ENCODE measurements at places on chromosomes 11 and 22.
A peak's percentile ranks its signal among the peaks of the same experiment; 100 is the strongest.

DNA sequence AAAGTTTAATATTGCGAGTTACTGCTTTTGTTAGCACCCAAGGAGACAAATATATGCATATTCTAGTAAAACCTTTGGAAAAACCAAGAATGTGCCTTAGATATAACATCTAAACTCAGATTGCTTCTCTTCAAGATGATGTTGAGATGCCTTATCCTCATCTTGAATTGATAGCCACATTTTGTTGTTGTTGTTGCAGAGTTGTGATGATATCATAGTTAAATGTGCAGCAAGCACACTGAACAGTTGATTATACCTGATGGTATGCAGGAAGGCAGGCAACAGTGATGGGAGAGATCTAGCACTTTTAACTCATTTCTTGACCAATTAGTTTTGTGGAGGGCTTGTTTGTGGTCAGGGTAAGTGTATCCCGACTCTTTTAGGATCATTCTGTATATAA lies 48.0 kb downstream of the KDM2A start:
- no peak for DNase-seq

DNA sequence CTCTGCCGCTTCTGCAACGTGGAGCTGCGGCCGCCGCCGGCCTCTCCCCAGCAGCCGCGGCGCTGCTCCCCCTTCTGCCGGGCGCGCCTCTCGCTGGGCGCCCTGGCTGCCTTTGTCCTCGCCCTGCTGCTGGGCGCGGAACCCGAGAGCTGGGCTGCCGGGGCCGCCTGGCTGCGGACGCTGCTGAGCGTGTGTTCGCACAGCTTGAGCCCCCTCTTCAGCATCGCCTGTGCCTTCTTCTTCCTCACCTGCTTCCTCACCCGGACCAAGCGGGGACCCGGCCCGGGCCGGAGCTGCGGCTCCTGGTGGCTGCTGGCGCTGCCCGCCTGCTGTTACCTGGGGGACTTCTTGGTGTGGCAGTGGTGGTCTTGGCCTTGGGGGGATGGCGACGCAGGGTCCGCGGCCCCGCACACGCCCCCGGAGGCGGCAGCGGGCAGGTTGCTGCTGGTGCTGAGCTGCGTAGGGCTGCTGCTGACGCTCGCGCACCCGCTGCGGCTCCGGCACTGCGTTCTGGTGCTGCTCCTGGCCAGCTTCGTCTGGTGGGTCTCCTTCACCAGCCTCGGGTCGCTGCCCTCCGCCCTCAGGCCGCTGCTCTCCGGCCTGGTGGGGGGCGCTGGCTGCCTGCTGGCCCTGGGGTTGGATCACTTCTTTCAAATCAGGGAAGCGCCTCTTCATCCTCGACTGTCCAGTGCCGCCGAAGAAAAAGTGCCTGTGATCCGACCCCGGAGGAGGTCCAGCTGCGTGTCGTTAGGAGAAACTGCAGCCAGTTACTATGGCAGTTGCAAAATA lies 816 bp downstream of the PDE3B start:
- peak; percentile 53 for DNase-seq

DNA sequence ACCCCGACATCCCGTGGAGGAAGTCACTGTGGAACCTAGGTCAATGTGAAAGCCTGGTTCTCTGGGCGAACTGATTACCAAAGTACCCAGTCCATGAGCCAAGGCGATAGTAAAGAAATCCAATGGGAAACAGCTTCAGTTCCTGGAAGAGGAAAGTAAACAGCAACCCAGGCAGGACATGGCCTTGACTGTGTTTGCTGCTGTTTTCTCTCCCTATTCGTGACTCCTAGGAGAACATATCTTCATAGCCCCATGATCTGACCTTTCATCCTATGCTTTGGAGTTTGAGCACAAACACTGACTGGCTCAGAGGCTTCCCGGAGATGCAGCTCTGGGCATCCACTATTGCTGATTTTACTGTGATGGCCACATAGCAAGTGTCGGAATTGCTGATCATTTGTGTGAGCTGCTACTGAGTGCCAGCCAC lies 45.1 kb downstream of the LRFN4 start:
- DNase-seq, result no peak

GRCh38 chr11:116055064-116055463 lies 550.8 kb upstream of the CADM1 start:
- no peak for DNase-seq

DNA sequence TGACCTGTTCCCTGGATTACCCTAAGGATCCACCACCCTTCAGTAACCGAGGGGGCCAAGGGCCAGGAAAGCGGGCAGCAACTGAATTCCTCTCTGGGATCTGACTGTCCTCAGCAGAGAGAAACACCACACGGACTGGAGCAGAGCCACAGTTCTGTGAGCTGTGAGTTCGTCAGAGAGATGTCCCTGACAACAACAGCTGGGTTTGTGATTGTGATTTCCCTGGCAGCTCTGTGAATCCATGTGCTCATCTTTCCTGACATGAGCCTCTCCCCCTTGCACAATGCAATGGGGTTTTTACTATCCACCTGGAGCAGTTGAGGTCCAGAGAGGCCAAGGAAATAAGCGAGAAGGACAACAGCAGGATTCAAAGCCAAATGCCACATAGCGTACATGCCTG lies 69.4 kb upstream of the AMPD3 start:
- DNase-seq, result no peak

DNA sequence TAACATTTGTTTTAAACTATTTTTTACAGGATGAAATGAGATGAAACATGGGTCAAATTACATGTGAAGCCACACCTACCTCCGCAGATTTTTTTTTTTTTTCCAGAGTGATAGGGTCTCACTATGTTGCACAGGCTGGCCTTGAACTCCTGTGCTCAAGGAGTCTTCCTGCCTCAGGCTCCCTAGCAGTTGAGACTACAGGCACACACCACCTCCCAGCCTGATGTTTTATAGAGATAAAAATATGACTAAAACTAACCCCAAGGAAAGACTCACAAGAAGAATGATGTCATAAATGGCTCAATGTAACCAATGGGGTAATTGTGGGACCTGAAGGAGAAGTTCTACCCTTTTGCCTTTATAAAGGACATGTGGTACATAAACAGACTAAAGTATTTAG lies 52.3 kb upstream of the SOX6 start:
- no peak for DNase-seq

- DNase-seq, result no peak
Observed at GRCh38 chr11:37630866-37631265, 1032.8 kb upstream of the RAG2 start.

GRCh38 chr11:119319700-119320239 lies 2.8 kb upstream of the MCAM start:
- no peak for DNase-seq

GRCh38 chr11:73106347-73106746 lies 35.8 kb downstream of the FCHSD2 start:
- no peak for DNase-seq

GRCh38 chr11:44680982-44681597 lies 45.7 kb upstream of the TSPAN18 start:
- DNase-seq, result peak; percentile 47

GRCh38 chr11:123576082-123576481 lies 78.3 kb downstream of the SCN3B start:
- no peak for DNase-seq

DNA sequence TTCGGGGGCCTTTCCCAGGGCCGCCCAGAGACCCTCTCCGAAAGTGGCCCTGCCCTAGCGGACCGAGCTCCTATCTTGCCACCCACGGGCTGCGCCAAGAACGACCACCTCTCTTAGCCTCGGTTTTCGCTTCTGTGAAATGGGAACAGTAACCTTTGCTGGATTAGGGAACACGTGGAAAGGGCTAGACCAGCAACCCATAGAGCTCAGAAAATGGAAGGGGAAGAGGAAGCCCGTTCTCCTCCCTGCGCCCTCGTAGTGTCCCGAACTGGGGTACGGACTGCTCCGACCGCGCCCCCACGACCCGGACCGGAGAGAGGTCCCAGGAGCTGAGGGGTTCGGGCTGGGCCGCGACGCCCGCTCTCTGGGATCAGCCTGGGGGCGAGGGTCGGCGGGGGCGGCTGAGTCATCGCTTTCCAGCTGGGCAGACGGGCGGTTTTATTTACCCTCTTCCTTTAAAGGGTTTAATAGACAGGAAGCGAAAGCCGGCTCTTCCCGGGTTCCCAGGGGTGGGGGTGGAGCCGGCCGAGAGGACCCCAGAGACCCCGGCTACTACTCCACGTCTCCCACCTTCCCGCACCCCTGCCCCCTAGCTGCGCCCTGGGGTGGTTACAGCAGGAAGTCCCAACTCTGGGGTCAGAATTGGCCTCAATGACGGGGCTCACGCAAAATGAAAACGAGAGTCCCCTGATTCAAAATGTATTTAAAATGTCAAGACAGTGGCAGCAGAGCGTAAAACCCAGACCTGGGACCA lies 907 bp upstream of the PHLDA2 start:
- peak; percentile 54 for DNase-seq

- peak; percentile 71 for DNase-seq
Observed at GRCh38 chr11:67416416-67417335, 1.2 kb downstream of the CARNS1 start.

DNA sequence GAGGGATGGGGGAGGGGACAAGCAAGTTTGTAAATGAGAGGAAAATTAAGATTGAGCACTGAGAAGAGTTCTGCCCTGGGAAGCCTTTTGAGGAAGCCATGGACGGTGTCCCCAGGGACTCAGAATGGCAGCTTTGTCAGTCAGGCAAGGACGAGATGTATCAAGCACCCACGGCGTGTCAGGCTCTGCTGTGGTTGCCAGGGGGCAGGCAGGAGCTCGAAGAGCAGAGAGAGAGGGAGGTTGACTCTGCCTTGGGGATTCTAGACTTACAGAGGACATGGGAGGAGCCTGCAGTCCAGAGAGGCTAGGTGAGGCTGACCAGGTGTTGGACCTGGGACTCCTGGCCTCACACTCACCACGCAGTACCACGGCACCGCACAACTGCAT lies 29.1 kb upstream of the SYT7 start:
- DNase-seq, result no peak

- no peak for DNase-seq
Observed at GRCh38 chr11:27596388-27596787, 89.8 kb upstream of the LIN7C start.

GRCh38 chr22:37905534-37906363 lies at the start of gene MICALL1:
Gene MICALL1, plus strand, starts transcription at chr22:37906297. Its CDS starts 126 bp downstream, at chr22:37906423.
- peak; percentile 64 for DNase-seq

DNA sequence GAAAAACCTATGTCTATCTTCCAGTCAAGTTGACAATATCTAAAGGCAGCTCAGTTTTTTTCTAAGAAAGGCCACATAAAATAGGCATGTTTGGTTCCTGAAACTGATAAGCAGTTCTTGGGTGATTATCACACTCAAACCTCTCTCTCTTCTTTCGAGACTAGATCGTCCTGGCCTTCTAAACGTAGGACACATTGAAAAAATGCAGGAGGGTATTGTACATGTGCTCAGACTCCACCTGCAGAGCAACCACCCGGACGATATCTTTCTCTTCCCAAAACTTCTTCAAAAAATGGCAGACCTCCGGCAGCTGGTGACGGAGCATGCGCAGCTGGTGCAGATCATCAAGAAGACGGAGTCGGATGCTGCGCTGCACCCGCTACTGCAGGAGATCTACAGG lies 15.1 kb downstream of the CDPF1 start:
- DNase-seq, result no peak

DNA sequence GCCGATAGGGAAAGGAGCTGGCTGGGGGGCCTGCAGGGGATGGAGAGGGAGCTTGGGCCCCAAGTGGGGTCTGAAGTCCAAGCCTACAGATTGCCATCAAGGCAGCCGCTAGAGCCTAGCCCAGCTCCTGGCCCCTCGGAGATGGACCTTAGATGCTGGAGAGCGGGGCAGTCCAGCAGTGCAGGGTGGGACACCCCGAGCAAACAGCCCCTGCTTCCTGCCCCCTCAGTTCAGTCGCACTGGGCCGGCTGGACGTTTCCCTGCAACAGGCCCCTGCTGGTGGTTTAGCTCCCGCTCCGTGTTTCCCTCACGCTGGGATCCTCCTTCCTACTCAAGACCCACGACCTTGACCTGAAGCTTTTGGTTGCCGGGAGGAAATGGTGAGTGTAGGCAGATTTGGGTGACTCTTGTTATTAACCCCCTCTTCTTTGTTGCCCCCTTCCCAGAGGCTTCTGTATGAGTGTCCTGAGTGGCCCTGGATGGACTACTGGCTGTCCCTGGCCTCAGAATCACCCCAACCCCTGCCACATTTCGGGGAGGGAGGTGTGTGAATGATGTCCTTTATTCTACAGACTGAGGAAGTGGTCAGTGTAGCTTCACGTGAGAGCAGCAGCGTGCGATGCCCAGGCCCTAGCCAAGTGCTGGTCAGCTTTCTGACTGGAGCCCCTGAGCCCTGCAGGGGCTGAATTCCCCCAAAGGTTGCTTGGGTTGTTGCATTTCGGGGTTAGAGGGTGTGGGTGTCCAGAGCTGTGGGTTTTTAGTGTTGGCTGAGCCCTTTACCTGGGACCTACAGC lies 2.7 kb downstream of the ST3GAL4 start:
- no peak for DNase-seq

DNA sequence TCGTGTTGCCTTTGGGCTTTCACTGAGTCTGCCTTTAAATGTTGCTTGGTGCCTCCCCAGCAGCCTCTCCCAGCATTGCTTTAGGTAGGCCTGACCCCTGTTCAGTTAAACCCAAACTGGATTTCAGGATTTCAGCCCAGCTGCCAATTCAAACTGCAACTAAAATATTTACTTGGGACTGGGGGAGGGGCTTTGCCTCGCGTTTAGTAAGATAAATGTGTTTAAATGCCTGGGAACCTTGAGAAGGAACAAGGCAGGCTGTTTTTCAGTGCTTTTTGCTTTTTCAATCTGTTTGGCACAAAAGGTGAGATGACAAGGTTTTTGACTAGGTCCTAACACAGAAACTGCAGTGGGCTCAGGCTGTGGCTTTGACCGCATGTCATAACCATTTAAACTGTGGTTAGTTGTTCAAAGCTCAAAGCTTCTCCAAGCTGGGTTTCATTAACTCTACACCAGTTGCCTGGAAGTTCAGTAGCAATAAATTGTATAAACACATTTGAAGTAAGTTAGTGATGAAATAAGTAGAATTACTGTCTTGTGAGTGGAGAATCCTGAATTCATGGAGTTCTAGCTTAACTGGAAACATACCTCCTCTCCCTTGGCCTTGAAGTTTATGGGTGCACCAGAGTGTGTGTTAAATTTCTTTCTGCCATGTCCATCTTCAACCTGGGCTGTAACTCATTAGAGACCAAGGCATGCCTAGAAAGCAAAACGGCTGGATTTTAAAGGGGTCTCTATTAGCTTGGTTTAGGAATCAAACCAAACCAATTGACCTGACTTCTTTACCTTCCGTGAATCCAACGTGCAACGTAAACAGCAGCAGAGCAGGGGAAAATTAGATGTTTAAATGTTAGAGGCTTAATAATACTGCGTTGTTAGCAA lies 3.6 kb downstream of the PKNOX2 start:
- DNase-seq, result no peak

DNA sequence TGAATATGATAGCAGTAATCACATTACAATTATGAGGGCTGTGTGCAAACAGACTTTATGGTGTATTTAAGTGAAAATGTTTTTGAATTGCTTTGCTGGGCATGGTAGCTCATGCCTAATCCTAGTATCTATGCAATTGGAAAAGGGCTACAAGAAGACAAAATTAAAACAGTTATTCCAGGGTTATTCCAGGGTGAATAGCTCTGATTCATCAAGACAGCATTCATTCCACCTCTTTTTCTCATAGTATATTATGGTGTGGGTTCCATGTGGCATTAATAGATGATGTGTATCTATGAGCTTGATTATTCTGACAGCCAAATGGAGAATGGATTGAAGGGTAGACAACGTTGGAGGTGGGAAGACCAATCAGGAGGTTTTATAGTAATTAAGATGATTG lies 12.1 kb upstream of the SIDT2 start:
- no peak for DNase-seq

- DNase-seq, result no peak
Observed at GRCh38 chr11:118988280-118988679, 9.7 kb upstream of the CENATAC start.

All from activated naive CD4-positive, alpha-beta T cell treated with Interleukin-2 at 50 U/mL for 16 hours (primary cell).